ENCODE measurements at places on chromosomes 12 and 14.
A peak's percentile ranks its signal among the peaks of the same experiment; 100 is the strongest.

- DNase-seq, result no peak
Observed at GRCh38 chr14:32596390-32596789, 267.3 kb downstream of the AKAP6 start.

GRCh38 chr12:118680356-118680963, 300.9 kb upstream of the SRRM4 start:
- no peak for DNase-seq

GRCh38 chr12:93682846-93683261, 5.7 kb downstream of the CRADD start:
- no peak for DNase-seq

DNA sequence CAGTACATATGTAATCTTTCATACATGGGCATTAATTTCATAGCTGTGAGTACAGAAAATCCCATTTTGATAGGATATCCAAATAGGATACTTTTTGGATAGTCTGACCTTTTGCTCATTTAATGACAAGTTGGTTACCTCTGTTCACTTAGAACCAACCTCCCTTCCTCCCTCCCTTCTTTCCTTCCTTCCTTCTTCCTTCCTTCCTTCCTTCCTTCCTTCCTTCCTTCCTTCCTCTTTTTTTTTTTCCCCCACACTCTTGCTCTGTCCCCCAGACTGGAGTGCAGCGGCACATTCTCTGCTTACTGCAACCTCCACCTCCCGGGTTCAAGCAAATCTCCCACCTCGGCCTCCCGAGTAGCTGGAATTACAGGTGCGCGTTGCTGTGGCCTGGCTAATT, 162.9 kb downstream of the FUT8 start:
- no peak for DNase-seq

GRCh38 chr12:57242691-57243454, 8.1 kb downstream of the STAC3 start:
- no peak for DNase-seq

DNA sequence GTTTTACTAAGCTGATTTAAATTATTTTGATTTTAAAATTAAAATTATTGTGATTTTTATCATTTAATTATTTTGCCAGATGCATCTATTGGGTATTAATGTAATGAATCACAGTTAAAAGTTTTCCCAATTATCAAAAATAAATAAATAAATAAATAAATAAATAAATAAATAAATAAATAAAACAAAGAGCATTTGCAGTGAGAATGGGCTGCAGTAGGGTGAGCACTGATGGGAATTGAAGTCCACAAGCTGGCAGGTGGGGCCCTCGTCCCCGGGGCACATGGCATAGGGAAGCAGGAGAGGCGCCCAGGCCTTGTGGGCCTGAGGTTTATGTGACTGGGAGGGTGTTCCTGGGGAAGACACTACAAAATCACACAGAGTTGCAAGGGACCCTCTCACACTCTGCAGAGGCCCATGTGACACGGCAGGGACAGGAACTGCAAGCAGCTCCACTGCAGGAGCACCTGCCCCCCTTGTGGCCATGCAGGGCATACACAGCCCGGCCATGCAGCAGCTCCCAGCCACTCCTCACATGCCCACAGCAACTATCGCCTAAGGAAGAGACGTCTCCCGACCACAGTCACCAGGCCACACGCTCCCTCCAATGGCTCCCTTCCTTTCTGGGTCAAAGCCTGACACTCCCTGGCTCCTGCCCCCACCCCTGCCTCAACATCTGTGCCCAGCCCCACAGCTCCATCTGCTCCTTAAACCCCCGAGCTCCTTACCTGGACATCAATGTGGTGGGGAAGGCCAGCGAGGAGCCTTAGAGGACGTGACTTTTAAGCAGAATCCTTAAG, 256.3 kb upstream of the SFSWAP start:
- DNase-seq, result no peak

DNA sequence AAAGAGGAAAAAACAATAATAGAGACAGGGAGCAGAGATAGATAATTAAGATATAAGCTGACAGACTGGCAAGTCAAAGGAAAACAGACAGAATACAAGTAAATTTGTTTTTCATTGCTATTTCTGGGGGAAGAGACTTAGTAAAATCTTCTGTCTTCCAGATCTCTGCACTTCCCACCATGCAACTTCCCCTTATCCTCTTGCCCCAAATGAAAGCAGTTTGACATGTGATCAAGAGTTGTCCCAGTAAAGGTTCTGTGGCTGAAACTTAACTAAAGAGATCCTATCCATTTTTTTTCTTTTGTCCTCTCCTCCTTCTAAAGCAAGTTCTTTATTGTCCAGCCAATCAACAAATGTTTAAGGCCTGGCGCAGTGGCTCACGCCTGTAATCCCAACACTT, 1.5 kb upstream of the MLF2 start:
- no peak for DNase-seq

GRCh38 chr14:85991156-85991555, 461.2 kb downstream of the FLRT2 start:
- DNase-seq, result no peak

GRCh38 chr14:105315941-105316576, 1.5 kb downstream of the PACS2 start:
- no peak for DNase-seq

GRCh38 chr14:101899263-101899662, 65.1 kb upstream of the DYNC1H1 start:
- DNase-seq, result no peak

DNA sequence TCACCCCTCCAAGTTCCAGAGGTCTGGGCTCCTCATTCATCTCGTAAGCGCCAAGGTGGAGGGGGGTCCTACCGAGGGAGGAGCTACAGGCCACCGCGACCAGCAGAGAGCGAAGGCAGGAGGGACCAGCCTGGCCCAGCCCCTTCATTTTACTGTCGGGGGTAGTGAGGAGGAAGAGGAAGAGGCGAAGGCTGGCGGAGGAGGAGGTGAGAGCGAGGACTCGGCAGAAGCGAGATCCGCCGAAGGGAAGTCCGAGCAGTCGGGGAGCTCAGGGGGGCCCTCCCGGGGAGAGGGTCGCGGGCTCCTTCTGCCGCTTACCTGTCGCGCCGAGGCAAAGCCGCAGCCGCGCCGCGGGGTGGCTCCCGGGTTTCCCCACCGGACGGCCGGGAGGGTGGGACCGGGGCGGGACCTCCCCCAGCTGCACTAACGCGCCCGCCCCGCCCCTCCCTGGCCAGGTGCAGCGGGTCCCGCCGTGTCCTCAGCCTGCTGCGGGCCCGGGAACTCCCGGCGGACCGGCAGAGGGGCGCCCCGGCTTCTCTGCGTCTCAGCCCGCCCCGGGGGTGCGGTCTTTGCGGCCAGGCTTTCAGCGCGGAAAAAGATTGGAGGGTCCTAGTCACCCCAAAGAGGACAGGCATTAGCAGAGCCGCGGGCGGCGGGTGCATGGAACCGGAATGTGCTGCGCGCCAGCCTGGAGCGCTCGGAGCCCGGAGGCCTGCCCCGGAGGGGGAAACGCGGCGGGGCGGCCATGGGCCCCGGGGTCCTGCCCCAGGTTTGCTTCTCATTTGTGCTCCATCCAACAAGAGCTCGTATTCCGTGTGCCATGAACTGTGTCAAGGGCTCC, at the start of gene GALNT6:
GALNT6 (minus strand) TSS at position 124 of the 841 bp plus-strand sequence. CDS start 11,625 bp downstream, outside the sequence.
- no peak for DNase-seq

DNA sequence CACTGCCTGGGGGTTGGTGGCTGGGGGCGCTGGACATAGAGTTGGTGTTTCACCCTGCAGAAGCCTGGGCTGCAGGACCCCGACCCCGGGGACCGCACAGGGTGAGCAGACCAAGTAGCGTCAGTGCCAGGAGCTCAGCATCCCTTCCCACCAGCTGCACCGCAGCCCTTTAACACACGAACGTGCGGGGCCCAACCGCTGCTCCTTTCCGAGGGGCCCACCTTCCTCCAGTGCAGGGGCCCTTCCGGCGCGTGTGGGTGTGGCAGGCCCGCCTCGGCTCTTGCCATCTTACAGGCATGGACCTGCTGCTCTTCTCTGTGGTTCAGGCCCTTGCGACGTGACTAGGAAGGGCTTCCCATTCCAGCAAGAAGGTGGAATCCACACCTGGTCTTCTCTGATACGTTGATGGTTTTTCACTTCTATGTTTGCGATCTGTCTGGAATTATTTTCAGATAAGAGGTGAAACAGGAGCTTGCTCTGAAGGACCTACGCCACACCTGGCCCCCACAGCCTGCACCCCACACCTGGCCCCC, 47.8 kb downstream of the LRCOL1 start:
- DNase-seq, result no peak

GRCh38 chr14:74886001-74886400, 4.3 kb downstream of the DLST start:
- DNase-seq, result peak; percentile 91

DNA sequence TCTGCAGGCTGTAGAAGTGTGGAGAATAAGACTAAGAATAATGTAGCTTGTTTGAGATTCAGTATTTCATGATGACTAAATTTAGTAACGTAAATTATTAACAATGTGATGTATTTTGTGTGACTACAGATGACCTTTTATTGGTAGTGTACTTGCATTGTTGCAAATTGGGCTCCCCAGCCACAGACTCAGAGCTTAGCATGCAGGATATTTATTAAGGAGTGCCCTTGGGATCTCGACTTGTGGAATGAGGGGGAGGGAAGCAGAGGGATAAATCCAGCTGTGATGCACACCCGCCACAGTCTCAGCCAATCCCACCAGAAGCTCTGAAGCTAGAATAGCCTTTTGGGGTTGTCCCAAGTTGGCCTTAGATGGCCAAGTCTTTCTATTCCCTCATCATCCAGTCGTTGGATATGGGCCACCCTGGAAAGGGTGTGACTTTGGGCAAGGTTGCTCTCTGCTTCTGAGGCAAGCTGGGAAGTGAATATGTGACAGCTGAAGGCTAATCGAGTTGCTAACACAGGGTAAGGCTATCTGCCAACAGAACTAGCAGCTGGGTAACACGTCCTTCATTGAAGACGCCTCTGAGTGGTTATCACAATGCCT, 42.1 kb upstream of the USP44 start:
- DNase-seq, result no peak

GRCh38 chr14:51546603-51547258, 105.0 kb upstream of the FRMD6 start:
- DNase-seq, result no peak

- DNase-seq, result no peak
Observed at GRCh38 chr12:57610554-57611107, 604 bp upstream of the ARHGEF25 start.

DNA sequence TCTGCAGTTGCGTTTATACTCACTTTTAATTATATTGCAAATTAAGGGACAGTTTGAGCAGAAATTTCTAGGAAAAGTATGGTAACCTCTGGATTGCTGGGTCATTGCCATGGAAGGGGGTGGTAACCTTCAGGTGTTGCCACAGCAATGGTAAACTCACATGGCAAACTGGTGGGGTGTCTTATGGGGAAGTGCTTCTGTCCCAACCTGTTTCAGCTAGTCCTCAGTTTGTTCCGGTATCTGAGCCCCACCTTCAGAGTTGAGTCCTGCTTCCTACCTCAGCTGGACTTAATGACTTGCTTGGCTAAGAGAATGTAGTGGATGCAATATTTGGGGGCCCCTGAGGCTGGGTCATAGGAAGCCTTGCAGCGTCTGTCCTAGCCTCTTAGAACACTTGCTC, 7.3 kb upstream of the CLMN start:
- no peak for DNase-seq

GRCh38 chr14:104726600-104727451, 2.8 kb downstream of the ADSS1 start:
- no peak for DNase-seq

GRCh38 chr12:11891754-11892386, 178.9 kb upstream of the BCL2L14 start:
- no peak for DNase-seq

DNA sequence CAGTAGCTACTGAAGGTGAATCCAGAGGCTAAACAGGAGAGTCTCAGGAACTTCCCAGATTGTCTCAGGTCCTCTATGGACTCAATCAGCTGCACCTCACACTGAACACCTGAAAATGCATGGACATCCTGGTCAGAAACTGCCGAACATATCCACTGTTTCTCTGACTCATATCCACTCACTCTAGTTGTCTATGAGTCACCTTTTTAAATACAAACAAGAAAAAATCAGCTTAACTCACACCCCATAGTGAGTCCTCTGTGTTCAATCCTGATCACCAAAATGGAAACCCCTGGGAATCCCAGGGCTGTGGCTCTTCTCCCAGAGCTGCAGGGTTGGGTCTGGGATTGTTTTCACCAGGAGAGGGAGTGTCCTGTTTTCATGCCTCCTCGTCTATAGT, 556.7 kb downstream of the TMEM121 start:
- DNase-seq, result no peak
